Stimulated activated naive CD4-positive, alpha-beta T cell treated with Interleukin-2 at 50 U/mL for 16 hours (primary cell): ENCODE measurements at places on chromosomes 7 and 10.

DNA sequence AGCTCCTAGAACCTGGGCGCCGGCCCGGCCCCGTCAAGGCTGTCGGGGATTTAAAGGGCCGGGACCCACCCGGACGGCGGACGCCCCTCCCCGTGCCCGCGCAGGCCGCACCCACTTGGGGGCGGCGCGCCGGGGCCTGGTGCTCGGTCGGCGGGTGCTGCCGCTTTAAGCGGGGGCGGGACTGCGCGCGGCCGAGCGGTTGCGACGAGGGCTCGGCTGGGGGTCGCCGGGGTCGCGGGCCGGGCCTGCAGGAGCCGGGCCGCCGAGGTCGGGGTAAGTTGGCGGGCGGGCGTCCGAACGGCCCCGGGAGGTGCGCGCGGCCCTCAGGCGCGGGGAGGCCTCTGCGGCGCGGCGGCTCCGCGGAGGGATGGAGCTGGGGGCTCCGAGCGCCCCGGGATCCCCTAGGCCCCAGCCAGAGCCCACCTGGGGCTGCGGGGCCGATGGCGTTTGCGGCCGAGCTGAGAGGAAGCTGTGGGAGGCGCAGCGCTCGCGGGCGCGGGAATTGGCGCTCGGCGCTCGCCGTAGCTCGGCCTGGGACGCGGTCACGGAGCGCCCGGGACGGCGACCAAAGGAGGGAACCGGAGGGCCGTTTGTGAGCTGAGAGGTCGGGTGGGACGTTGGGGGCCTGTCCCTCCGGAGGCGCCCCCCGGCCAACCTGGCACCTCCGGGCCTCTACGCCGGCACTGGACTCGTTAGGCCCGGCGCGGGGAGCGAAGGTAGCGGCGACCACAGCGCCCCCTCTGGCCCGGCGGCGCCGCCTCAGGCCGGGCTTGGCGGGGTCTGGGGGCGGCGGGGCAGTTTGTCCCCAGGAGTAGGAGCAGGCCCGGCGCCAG is at the start of gene TRRAP:
TSS of gene TRRAP (plus strand) at position 168 of the 833 bp plus-strand sequence. CDS start 2,619 bp downstream, outside the sequence.
- DNase-seq, result peak; percentile 72

DNA sequence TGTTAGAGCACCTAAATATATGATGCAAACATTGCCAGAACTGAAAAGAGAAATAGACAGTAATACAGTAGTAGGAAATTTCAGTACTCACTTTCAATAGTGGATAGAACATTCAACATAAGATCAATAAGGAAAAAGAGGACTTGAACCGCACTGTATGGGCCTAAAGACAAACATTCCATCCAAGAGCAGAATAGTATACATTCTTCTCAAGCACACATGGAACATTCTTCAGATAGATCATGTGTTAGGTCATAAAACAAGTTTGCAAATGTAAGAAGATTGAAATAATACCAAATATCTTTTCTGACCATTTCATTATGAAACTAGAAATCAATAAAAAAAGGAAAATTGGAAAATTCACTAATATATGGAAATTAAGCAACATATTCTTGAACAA is 185.4 kb upstream of the FOXP2 start:
- no peak for DNase-seq

DNA sequence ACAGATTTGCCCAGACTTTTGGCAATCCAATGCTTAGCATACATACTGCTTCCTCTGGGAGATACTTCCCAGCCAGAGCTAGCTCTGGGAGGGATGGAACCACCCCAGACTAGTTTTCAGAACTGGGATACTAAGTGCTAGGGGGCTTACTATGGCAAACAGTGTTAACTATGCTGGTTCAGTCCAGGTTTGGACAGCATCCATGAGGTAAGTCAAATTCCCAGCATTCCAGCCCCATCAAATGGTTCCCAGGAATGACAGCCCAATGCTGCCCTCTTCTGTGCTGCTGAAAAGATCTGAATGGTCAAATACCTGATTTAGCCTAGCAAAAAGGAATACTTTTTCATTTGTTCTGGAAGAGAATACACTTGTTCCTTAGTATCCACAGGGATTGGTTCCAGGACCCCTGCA is 141.7 kb upstream of the CCDC6 start:
- DNase-seq, result no peak

- DNase-seq, result no peak
Observed at GRCh38 chr10:133458021-133458709, 4.4 kb downstream of the SCART1 start.

DNA sequence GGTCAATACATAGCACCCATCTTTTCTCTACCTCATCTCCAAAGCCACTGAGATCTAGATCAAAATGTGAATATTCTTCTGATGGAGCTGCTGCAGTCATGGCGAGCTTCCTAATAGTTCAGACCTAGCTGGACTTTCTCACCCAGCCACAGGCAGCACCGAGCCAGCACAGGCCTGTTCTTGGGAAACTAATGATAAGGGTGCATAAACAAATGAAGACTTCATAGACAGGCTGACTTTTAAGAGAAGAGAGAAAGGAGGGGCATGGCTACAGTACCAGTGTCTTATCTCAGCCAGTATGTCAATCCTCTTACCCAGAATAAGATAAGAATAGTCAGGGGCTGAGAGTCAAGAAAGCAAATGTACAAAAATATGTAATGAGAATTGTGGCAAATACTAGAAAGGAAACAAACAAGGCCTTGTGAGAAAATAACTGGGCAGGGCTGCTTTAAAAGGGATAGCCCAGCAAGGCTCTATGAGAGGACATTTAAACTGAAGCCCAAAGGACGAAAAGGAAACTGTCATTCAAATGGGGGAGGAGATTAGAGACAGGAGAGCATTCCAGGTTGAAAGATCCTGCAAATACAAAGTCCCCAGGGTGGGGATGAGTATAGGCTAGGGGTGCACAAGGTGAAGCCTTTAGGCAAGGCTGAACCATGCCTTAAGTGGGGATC is 21.8 kb upstream of the CDK14 start:
- DNase-seq, result no peak

DNA sequence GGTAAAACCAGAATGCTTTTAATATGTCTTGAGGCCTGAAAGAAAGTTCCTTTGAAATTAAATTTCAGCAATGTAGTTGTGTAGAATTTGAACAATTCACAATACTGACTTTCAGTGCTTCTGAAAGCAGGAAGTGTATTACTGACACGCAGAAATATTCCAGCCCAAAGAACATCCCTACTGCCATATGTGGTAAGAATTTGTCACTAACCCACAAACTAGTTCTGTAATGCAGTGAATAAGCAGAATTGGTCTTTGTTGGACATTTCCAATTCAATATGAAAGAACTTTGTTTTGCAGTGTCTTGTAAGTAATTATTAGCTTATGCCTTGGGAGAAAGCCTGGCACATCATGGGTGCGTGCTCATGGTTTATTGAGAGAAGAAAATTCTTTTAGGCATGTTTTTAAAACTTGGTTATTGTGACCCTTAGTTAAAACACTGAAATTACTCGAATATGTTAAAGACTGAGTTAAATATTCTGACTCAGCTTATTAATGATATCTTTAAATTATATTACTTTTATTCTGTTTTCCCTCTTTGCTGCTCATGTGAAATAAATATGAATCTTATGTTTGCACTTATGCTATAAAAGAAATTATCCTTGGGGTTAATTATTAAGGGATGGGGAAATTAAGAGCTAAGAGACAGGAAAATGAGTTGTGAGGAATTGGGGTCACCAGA is 33.4 kb downstream of the PTPN12 start:
- DNase-seq, result no peak
